ENCODE measurements at places on chromosomes 2 and 18.

DNA sequence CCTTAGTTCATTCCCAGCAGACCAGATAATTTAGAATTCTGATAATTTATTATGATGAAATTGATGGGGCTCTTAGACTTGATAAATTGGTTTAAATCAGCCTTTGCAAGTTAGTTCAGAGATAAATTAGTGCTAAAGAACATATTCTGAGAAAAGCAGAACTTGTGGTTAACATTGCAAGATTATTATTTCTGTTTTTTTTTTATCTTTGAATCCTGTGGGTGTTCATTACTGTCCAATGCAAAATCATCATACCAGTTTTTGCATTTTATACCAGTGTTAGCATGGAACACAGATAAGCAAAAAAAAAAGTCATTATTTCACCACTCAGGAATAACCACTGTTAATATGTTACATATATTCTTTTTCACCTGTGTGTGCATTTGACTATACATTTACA, 9.1 kb downstream of the SEPTIN2 start:
- no peak for DNase-seq

- DNase-seq, result no peak
Measured at GRCh38 chr2:69184224-69184623, 171.2 kb downstream of the ANTXR1 start.

DNA sequence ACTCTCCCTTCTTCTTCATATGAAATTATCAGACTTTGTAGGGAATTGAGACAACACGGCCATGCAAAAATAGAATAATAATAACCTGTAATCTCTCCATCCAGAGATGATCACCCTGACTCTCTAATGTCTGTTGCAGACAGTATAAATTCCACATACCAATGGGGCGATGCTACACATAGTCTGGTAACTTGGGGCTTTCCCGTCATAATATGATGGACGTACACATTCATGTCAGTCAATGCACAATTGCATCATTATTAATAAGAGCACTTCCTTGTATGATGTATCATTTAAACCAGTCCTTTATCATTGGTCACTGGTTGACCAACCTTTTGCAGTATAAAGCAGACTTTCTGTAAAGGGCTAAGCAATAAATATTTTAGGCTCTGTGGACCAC, 39.5 kb upstream of the SCLY start:
- DNase-seq, result no peak

DNA sequence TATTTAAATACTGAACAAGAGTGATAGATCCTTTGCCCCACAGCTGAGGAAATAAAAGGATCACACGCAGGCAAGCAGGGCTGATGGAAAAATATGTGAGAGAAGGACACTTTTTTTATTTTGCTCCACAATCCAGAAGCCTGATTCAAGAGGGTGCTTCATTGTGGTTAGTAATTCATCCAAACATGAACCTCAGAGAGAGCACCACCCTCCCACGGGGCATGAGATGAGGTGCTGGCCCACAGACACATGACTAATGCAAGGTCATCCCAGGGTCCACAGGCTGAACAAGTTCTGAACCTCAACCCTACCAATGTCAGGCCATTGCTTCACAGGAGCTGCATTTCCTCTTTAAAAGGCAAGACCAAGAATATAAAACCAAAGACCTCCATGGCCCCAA, 239.6 kb downstream of the MREG start:
- DNase-seq, result no peak

GRCh38 chr2:188381614-188382013, 89.9 kb downstream of the GULP1 start:
- DNase-seq, result no peak

GRCh38 chr2:111999809-112000208, 55.3 kb upstream of the TMEM87B start:
- DNase-seq, result no peak

GRCh38 chr2:216873573-216873972, 13.7 kb upstream of the TNP1 start:
- DNase-seq, result no peak

GRCh38 chr2:177385151-177385550, 7.4 kb upstream of the AGPS start:
- no peak for DNase-seq

DNA sequence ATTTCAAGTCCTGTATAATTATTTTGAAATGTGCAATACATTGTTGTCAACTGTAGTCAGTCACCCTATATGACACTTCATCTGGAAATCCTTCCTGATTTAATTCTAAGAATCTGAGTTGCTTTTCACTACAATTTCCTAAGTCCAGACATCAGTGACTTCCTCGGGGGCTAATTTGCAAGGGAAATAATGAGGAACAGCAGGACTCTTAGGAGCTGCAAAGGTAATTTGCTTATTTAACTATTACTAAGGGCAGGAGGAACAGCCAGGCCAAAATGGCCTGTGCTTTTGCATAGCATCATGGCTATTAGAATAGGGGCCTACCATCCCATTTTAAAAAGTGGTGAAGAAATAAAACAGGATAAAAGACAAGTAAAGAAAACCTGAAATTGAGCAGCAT, 178.8 kb downstream of the MC4R start:
- DNase-seq, result no peak

DNA sequence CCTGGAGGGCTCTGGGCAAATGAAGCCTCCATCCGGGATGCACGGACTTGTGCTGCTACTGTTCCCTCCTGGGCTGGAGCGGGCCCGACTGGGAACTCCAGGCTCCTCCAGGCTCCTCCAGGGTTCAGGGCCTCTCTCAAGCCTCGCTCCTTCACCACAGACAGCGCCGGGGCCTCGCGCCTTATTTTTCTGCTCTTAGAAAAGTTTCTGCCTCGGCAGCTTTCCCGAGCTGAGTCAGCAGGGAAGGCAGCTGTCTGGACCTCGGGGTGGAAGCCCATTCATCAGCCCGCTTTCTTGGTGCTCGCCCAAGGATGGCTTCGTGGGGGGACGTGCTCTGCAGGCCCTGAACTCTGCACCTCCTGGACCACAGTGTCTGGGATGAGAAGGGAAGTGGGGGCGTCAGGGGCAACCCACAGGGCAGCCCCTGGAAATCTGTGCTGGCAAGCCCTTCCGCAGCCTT, 12.9 kb upstream of the TEX51 start:
- DNase-seq, result no peak

- DNase-seq, result no peak
Measured at GRCh38 chr2:162579169-162579568, 235.2 kb downstream of the GCA start.

DNA sequence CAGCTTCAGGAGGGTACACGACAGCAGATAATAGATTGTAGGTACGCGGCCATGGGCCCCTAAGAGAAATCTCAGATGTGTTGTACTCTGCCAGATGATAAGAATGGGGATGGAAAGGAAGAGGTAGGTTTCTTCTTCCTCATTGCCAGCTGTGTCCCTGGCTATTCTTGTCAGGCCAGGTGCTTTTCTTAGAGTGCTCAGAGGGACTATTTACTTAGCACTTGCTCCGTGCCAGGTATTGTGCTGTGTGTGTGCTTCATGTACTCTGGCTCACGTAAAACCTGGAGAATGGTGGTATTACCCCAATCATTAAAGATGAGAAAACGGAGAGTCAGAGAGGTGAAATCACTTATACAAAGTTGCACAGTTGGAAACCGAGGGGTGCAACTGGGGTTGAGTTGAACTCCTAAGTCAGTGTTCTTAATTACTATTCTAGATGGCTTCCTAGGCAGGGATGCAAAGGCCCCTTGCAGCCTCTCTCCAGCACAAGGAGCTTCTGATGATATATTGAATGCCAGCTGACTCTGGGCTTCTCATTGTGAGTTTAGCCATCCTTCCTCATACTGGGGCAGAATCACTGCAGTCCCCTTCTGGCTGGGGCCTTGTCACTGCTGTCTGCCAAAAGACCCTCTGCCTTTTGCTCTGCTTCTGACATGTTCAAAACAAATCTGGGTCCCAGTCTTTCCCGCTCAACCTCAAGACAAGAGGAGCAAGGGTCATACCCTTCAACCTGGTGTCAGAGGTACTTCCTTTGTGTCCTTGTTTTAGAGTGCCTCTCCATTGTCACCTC, 60.7 kb downstream of the LYPD1 start:
- DNase-seq, result no peak

DNA sequence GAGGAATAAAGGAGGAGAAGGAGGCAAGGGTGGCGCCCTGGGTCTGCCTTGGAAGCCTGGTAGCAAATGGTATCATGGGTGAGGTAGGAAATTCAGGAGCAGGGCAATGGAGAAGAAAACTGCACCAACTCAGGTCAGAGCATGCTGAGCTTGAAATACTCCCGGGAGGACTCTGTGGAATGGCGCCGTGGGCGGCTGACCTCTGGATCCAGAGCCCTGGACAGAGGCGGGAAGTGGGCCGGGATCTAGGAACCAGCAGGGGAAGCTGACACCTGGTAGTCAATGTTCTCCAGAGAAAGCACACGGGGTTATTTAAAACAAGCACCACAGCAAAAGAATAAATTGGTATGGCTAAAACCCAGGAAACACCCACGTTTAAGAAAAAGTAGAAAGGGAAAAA, 161.3 kb downstream of the INO80D start:
- DNase-seq, result no peak

GRCh38 chr2:237178396-237178795, 92.7 kb downstream of the COPS8 start:
- no peak for DNase-seq

GRCh38 chr2:224162122-224162521, 123.0 kb upstream of the SERPINE2 start:
- DNase-seq, result no peak

DNA sequence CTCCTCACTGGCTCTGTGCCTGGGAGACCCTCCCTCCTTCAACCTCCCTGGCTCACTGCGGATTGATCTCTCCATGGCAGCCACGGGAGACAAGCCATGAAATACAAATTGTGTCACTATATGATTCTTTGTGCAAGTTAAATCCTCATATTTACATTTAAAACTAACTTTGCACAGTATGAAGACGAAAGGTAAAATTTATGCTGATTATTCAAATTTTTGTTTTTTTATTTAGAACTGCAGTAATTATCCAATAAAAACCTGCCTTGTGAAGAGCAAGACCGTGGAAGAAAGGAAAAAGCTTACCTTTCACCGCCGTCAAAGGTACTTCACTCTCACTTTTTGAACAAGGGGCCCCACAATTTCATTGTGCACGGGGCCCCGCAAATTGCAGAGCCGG, 436.9 kb downstream of the EIPR1 start:
- no peak for DNase-seq

GRCh38 chr2:147636238-147636882, 208.5 kb upstream of the ACVR2A start:
- DNase-seq, result no peak

DNA sequence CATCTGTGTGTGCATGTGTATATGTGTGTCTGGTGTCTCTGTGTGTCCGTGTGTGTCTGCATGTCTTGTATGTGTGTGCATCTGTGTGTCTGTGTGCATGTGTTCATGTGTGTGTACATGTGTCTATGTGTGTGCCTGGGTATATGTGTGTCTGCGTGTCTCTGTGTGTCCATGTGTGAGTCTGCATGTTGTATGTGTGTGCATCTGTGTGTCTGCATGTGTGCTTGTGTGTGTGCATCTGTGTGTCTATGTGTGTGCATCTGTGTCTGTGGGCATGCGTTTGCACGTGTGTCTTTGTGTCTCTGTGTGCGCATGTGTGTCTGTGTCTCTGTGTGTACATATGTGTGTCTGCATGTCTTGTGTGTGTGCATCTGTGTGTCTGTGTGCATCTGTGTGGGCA, 207.7 kb downstream of the TNS1 start:
- no peak for DNase-seq

GRCh38 chr18:5237083-5237722, 40.1 kb upstream of the AKAIN1 start:
- no peak for DNase-seq

- DNase-seq, result no peak
Measured at GRCh38 chr2:140586379-140586778, 1544.4 kb downstream of the LRP1B start.

DNA sequence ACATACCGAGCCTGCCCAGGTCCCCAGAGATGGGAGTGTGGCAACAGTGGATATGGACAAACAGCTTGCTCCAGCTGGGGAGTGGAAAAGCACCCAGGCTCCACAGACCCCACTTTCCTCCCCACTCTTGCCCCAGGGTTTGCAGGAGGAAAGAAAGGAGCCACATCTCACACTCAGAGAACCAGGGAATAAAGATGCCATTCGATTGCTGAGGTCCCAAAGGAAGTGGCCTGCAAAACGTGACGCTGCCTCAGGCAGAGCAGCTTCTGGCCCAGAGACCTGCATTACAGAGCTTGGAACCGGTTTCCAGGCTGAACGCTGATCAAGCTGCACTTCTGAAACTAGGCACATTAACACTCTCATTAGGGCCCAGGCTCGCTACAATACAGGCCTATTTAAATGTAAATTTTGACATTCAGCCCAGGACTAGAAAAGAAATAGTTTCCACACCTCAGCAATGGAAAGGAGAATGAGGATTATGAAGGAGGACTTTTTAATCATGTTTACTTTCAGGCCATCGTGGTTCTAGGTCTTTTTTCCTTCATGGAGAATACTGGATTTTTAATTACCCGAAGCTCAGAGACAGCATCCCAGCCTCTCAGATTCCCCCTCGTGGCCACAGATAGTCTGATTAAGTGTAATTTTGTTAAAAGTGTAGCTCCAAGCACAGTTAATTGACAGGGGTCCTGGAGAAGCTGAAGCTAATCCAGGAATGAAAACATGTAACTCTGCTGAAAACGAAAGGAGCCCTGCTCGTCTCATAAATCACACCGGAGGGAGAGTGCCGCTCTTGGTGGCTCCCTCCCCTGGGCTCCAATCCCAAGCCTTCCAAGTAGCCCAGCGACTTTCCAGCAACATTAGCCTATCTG, 221.3 kb upstream of the RAB6C start:
- DNase-seq, result no peak

DNA sequence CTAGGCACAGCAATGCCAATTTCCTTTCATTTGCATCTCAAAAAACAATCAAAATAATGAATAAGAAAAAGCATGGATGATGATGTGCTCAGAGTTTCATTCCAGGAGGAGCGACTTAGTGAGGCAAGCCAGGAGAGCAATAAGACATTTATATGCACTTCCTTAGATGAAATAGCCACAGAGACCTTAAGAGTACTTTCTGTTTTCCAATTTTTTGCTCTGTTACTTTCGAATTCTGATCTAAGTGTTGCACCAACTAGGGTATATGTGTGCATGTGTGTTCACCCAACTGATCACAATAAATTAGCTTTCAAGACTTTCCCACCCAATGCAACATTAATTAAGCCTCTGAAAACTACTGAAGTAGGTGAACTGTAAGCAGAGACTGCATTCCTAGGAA, 709 bp downstream of the RAB27B start:
- no peak for DNase-seq

DNA sequence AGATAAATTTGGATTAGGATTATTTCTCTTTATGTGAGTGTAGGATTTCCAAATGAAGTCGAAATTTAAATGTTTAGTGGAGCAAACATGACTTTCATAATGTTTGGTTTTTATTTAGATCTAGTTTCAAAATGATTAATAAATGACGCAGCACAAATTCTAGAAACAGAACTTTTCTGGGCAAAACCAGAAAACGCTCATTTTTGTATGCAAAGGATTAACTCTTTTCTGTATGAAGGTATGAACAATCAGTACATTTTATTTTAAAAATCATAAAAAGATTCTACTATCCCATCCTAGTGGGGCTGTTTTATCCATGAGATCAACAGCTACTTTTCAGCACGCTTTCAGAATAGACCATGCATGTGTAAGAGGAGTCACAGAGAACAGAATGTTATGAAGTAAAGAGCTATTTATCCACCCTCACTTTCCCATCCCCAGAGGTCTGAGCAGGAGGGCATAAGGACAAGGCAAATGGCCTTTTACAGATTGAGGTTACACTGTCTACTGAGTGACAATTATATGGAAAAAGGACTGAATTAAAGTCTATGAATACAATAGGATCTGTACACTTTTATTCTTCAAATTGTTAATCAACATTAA, 270.8 kb downstream of the ZEB2 start:
- no peak for DNase-seq

GRCh38 chr2:37625156-37625555, 46.3 kb downstream of the CDC42EP3 start:
- no peak for DNase-seq

Measured in stimulated activated CD8-positive, alpha-beta memory T cell treated with anti-CD3 and anti-CD28 coated beads, Interleukin-12 subunit alpha, Interleukin-12 subunit beta, amount 100 ng/mL, for 4 hours (primary cell).